ENCODE measurements at places on chromosomes 7 and 10.

- peak; percentile 36 for DNase-seq
These were observed 75.5 kb upstream of the CAPZA2 start for GRCh38 chr7:116786791-116787443.

DNA sequence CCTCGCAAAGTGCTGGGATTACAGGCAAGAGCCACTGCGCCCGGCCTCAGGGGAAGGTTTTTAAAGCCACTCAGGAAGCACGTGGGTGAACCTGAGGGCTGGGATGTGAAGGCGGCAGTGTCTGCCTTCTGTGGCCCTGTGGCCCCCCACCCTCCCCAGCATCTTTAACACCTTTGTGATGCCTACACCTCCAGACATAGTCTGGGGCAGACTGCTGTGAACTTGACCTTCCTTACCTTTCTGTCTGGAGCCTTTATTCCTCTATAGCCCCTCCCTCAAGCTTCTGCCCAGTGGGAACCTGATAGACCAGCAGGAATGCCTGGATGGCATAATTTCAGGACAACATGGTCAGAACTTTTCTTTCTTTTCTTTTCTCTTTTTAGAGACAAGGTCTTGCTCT is 550.2 kb downstream of the GALNT17 start:
- DNase-seq, result no peak

- DNase-seq, result no peak
These were observed 5.8 kb downstream of the UNC5B start for GRCh38 chr10:71218046-71218650.

DNA sequence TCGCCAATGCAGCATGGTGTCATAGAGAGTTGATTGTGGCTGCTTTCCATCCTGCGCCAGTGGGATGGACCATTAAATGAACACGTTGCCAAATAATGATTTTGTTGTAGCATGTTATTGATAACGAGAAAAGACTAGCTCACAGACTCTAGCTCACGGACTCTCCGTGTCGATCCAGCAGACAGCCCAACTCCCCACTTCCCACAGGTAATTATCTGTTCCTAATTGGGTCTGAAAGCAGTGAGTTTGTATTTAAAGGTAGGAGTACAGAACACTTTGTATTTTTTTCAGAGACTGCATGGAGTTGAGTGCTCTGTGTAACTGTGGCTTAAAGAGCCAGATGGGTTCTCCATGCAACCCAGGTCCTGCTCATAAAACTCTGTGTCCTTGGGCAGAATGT is 1250.5 kb downstream of the TYW1 start:
- DNase-seq, result no peak

DNA sequence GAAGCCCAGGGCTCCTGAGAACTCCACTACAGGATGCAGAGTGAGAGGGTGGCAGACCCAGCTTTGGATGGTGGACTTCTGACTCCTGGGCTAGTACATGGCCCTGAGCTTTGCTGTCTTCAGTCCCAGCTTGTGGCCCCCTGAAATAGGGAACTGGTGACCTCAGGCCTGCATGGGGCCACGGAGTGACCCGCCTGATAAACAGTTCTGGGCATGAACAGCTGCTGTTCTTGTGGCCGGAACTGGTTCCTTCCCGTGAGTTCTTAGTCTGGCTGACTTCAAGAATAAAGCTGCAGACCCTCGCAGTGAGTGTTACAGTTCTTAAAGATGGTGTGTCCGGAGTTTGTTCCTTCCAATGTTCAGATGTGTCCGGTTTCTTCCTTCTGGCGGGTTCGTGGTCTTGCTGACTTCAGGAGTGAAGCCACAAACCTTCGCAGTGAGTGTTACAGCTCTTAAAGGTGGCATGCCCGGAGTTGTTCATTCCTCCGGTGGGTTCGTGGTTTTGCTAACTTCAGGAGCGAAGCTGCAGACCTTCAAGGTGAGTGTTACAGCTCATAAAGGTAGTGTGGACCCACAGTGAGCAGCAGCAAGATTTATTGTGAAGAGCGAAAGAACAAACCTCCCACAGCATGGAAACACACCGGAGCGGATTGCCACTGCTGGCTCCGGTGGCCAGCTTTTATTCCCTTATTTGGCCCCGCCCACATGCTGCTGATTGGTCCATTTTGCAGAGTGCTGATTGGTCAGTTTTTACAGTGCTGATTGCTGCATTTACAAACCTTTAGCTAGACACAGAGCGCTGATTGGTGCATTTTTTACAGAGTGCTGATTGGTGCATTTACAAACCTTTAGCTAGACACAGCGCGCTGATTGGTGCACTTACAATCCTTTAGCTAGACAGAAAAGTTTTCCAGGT is 268.0 kb downstream of the ZEB1 start:
- peak; percentile 53 for DNase-seq

- no peak for DNase-seq
These were observed 74.5 kb downstream of the COBL start for GRCh38 chr7:51242007-51242691.

- no peak for DNase-seq
These were observed 43.1 kb downstream of the JAZF1 start for GRCh38 chr7:28137463-28137862.

DNA sequence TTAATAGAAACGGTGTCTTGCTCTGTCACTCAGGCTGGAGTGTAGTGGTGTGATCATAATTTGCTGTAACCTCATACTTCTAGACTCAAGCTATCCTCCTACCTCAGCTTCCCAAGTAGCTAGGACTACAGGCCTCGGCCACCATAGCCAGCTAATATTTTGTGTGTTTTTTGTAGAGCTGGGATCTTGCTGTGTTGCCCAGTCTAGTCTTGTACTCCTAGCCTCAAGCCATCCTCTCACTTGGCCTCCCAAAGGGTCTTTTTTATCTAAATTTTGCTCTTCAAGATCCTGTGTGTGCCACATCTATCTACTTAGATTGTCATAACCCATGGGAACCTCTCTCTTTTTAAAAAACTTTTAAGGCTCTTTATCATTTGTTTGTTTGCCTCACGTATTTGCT is 50.5 kb downstream of the ANKIB1 start:
- no peak for DNase-seq
